D721Med (cell line): ENCODE measurements at places on chromosomes 7 and 10.

DNA sequence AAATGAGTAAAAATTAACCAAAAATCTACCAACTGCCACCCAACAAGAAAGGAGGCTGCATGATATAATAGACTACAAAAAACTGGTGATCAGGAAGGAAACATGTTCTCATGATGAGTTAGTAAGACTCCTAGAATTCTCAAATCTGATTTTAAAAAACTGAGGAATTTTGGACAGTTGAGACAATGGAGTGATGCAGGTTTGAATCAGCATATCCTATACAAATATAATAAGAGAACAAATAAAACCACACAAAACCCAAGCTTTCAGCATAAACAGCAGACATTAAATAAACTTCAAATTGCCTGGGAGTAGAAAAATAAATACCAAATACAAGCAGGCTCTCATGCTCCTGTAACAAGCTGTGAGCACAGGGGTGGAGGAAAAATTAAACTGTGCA, 57.8 kb downstream of the SLC25A40 start:
- DNase-seq, result no peak

DNA sequence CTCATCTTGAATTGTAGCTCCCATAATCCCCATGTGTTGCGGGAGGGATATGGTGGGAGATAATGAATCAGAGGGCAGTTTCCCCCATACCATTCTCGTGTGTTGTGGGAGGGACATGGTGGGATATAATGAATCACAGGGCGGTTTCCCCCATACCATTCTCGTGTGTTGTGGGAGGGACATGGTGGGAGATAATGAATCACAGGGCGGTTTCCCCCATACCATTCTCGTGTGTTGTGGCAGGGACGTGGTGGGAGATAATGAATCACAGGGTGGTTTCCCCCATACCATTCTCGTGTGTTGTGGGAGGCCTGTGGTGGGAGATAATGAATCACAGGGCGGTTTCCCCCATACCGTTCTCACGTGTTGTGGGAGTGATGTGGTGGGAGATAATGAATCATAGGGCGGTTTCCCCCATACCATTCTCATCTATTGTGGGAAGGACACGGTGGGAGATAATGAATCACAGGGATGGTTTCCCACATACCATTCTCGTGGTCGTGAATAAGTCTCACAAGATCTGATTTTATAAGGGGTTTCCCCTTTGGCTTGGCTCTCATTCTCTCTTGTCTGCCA, 271.0 kb downstream of the MAD1L1 start:
- DNase-seq, result no peak

GRCh38 chr7:96377399-96377798, 55.5 kb upstream of the SLC25A13 start:
- DNase-seq, result no peak

DNA sequence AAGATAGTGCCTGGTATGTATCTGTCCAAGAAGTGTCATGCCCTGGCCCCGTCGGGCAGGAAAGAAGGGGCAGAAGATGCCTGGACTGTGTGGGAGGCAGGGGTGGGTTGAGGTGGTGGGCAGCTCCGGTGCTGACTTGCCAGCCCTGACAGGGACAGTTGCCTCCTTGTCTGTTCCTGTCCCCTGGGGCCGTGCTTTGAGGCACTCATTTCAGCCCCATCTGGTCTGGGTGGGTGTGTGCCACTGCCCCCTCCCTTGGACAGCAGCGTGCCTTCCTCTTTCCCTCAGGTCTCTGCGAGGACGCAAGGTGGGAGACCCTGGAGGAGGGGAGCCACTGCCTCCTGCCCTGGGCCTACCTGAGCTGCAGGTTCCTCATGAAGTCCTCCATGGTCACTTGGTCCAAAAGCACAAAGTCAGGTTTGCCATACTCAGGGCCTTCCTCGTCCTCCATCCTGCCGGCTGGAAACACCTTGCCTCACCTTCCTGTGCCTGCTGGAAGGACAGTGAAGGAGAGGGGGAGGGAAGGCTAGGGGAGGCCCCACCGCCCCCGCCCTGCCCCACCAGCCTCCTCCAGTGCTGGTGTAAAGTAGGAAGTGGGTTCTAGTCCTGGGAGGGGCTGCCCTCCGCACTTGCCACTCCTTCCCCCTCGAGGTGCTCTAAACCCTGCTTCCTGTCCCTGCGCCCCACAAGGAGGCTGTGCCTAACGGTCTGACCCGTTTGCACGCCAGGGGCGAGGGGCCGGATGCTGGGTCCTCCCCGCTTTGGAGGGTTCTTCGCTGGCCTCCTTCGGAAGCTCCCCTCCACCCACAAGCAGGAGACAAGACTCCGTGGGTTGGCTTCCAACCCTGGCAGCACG, at the start of gene MYO1G:
TSS of gene MYO1G (minus strand) at position 505 of the 856 bp plus-strand sequence. CDS start at position 451, 54 bp downstream.
- no peak for DNase-seq

DNA sequence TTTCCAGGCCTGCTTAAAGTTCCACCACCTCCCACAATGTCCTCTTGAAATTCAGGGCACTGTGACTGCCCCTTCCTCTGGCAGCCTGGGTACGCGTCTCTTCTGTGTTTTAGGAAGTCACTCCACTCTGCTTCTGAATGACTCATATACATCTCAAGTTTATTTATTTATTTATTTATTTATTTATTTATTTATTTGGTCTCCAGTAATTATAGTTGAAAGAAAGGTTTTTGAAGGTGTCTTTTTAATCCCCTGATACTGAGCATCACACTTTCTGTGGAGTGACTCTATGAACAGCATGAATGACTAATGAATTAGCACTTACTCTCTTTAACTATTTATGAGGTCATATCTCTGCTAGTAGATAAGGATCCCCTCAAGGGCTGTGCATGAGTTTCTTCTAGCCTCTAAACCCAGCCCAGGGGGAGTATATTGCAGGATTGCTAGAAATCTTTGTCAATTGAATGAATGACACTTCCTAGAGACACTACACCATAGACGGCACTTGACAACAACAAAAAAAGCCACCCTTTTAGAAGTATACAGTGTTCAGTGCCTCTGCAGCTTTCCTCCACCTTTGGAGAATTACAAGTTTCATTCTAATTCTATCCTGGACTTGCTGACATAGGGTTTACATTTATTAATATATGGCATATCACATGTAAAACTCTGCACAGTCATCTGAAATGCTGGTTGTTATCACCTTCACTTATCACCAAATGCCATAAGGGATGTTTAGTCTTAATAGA, 2.1 kb downstream of the MACC1 start:
- DNase-seq, result no peak

DNA sequence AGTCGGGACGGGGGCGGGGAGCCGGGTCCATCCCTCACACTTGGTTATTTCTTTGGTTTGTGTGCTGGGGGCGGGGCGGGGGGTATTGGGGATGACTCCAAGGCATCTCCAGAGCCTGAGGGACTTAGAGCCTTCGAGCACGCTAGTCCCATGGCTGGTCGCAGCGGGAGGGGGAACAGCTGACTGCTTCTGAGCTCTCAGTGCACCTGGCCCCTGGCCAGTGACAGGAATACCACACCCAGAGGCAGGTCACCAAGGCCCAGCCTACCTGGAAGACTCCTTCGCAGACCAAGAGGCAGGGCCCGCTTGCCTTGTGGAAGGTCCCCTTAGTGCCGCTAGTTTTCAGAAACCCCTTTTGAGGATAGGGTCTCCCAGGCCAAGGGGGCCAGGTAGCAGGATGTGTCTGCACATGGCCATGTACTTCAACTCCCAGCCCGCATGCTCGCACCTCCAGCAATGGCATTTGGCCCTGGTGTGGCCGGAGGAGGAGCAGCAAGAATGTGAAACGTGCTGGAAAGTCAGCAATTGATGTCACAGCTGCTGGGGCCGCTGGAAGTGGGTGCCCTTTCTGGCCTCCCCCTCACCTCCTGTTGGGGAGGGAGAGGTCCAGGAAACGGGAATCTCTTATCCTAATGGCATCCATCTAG, 40.3 kb downstream of the AGAP3 start:
- DNase-seq, result no peak

- DNase-seq, result no peak
Observed at GRCh38 chr10:74928742-74929191, 102.4 kb downstream of the KAT6B start.

GRCh38 chr10:133397938-133398337, 4.0 kb downstream of the MTG1 start:
- DNase-seq, result no peak

GRCh38 chr10:96619796-96620773, 33.3 kb upstream of the TM9SF3 start:
- no peak for DNase-seq

- DNase-seq, result no peak
Observed at GRCh38 chr7:75578081-75578480, 86.0 kb downstream of the SPDYE5 start.

DNA sequence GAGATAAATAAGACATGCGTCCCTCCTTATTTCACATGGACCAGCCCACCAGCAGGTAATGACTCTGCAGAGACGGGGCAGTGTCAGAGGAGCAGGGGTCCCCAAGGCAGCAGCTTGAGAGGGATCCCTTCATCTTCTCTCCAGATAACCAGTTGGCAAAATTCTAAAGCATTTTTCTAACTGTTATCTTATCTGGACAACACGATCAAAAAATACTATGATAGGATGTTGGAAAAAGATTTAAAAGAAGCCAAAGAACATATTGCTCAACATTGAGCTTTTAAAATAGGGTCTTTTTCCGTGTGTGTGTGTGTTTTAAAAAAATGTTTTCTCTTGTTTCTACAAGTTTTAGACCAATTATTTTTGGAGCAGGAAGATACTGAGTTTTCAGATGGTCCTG, 641.2 kb downstream of the SDK1 start:
- no peak for DNase-seq

- no peak for DNase-seq
Observed at GRCh38 chr10:97673736-97674525, 13.1 kb downstream of the AVPI1 start.

DNA sequence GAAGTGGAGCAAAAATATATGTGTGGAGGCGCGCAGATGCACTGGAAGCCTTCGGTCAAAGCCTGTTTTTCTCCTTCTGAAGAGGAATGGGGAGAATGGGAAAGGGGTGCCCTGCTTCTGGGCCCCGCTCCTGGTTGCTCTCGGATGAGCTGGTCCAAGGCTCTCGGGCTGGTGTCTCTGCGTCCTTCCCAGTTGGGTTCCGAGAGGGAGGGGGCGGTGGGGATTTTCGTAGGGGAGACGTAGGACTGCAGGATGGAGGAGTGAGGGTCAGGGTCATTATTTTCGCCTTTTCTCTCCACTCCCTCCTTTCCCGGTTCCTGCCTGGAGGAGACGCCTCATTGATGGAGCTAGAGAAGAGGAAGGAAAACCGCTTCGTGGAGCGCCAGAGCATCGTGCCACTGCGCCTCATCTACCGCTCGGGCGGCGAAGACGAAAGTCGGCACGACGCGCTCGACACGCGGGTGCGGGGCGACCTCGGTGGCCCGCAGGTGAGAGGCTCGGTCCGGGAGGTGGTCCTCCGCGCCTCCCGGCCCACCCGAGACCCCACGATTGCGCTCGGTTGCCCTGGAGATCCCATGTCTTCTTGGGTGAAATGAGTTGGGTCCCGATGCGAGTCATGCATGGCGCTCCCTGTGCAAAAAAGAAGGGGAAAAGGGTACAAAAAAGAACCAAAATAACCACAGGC, 790 bp downstream of the ADAM22 start:
- no peak for DNase-seq

DNA sequence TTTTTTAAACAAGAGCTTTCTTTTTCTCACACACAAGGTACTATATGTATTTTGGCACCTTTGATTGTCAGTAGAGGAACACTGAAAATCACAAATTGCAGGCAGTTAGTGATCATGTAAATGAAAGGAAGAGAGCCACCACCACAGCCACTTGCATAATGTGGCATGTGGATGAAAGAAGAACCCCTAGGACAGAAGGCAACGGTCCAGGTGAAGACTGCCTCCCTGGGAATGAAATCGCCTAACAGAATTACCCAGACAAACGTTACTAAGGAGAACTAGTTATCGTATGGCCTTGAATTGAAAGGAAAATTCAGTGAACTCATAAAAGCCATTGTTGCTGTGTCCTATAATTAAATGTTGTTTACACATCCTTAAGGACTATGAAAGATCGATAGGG, 41.2 kb upstream of the PTPRZ1 start:
- no peak for DNase-seq

GRCh38 chr7:99843808-99844207, 16.0 kb downstream of the CYP3A43 start:
- no peak for DNase-seq

DNA sequence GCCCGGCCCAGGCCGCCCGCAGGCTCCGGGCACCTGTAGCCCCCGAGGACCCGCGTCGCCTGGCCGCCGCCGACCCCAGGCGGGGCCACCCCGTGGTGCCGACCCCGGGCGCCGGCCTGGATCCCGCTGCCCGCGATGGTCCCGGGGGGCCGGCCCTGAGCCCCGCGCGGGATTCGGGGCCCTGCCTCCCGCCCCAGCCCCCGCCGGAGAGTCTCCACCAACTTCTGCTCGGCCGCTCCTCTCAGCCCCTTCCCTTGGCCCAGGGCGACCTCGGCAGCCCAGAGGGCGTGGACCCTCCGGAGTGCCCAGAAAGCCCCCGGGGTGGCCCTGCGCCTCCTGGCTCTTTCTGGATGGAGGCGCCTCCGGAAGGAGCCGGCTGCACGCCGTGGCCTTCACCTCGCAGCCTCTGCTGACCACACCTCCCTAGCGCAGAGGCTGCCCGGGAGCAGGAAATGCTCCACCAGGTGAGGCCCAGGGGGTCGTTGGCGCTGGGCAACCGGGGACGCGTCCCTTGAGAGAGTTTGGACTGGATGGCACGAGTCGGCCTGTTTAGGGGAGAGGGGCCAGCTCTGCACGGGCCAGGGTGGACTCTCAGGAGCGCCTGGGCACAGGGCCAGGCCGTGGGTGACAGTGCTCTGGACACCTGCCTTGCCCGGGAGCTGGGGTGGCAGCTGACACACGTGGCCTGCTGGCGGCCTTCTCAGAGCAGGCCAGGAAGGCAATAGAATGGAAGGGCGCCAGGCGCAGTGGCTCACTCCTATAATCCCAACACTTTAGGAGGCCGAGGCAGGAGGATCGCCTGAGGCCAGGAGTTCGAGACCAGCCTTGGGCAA, 529 bp downstream of the ZNF853 start:
- DNase-seq, result no peak

DNA sequence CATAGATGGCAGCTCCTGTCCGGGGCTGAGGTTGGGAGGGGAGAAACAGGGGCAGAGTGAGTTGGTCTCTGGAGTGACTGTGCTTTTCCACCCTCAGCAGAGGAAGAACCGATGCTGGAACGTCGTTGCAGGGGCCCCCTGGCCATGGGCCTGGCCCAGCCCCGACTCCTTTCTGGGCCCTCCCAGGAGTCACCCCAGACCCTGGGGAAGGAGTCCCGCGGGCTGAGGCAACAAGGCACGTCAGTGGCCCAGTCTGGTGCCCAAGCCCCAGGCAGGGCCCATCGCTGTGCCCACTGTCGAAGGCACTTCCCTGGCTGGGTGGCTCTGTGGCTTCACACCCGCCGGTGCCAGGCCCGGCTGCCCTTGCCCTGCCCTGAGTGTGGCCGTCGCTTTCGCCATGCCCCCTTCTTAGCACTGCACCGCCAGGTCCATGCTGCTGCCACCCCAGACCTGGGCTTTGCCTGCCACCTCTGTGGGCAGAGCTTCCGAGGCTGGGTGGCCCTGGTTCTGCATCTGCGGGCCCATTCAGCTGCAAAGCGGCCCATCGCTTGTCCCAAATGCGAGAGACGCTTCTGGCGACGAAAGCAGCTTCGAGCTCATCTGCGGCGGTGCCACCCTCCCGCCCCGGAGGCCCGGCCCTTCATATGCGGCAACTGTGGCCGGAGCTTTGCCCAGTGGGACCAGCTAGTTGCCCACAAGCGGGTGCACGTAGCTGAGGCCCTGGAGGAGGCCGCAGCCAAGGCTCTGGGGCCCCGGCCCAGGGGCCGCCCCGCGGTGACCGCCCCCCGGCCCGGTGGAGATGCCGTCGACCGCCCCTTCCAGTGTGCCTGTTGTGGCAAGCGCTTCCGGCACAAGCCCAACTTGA, 2.7 kb downstream of the REPIN1 start:
- DNase-seq, result no peak
